ENCODE measurements at places on chromosomes 16 and 17. TPM values are rescaled to one million over a fixed set of nuclear protein-coding genes. Genes with fewer than 3 reads are reported as not detected.

Gene ZFPM1
- 3.3 TPM for total RNA-seq

Gene HAP1
- not detected for total RNA-seq

Gene TBC1D3K
- 0.06 TPM for total RNA-seq

Gene MARVELD3
- total RNA-seq: not detected

Gene MYH13
- total RNA-seq: not detected

Gene PDILT
- not detected for total RNA-seq

Gene TNRC6C
- total RNA-seq: 8.0 TPM

Gene IL21R
- total RNA-seq: 0.47 TPM

Gene ACSM3
- 68.4 TPM for total RNA-seq

Data from glomerular endothelial cell (primary cell).